ENCODE measurements at places on chromosomes 7 and 10. TPM values are rescaled to one million over a fixed set of nuclear protein-coding genes. Genes with fewer than 3 reads are reported as not detected.
A peak's percentile ranks its signal among the peaks of the same experiment; 100 is the strongest.

GRCh38 chr10:49488056-49488717 is 50.7 kb downstream of the ERCC6 start:
- DNase-seq, result no peak

DNA sequence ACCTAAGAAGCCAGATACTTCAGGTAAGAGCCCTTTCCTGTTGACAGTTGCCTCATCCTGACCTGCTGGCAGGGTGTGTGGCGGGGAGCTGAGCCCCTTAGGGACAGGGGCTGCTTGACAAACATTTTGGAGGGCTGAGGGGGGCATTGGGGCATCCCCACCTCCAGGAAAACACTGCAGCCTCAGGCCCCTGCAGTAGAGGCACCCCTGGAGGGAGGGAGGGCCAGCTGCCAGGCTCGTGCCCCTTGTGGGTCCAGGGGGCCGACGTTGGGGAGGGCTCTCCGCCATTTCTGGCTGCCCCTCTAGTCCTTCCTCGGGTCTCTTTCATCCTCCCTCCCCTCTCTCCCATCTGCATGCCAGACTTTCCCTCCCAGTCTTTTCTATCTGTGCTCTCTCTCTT is 177.3 kb downstream of the RPS24 start:
- no peak for DNase-seq

GRCh38 chr7:105748701-105749100 is 127.7 kb downstream of the ATXN7L1 start:
- no peak for DNase-seq

DNA sequence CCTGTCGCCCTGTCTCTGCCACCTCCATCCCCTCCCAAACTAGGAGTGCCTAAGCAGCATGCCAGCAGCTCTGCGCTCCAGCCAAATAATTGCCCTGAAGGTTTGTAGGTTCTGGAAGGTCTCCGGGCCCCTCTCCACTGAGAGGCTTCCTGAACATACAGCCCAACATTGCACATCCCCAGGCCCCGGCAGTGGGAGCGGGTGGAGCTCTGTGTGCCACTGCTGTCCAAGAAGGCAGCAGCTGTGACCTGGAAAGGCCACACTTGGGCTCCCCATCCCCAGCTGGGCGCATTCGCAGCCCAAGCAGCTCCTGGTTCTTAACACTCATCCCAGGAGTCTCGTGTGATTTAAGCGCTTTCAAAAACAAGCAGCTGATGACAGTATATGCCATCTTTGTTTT is 95.7 kb downstream of the COL13A1 start:
- DNase-seq, result no peak

- DNase-seq, result no peak
Observed at GRCh38 chr10:28997734-28998133, 291.1 kb upstream of the LYZL1 start.

GRCh38 chr7:101426303-101427011 is 63.8 kb downstream of the COL26A1 start:
- no peak for DNase-seq

- no peak for DNase-seq
Observed at GRCh38 chr10:50396491-50397311, 145.4 kb upstream of the ASAH2 start.

The PNLIPRP3 gene
- not detected for total RNA-seq

DNA sequence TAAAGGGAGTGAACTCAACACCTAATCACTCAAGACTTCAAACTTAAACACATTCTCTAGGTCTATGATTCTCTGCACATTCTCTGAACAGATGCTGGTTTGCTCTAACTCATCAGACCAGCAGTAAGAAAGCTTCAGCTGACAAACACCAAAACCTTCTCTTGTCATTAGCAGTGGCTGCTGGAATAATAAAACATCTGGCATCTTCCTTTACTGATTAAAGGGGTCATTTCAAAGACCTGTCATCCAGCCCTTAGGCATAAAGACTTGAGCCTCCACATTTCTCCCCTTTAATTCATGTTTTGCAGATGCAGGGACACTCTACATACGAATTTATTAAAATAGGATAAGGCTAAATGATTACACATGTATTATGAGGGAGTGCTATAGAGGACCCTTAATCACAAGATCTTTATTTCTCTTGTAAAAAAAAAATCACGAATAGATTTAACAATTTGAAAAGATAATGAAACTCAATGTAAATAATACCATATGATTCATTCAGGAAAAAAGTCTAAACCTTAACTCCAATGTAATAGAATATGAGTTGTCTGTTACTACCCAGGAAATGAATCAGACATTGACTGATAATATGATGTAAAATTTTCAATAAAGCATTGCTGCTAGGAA is 152.4 kb upstream of the GNAI1 start:
- no peak for DNase-seq

- DNase-seq, result peak; percentile 96
Observed at GRCh38 chr10:44801383-44802327, 109.5 kb upstream of the TMEM72 start.

The IKZF1 gene
- total RNA-seq, result 0.28 TPM

DNA sequence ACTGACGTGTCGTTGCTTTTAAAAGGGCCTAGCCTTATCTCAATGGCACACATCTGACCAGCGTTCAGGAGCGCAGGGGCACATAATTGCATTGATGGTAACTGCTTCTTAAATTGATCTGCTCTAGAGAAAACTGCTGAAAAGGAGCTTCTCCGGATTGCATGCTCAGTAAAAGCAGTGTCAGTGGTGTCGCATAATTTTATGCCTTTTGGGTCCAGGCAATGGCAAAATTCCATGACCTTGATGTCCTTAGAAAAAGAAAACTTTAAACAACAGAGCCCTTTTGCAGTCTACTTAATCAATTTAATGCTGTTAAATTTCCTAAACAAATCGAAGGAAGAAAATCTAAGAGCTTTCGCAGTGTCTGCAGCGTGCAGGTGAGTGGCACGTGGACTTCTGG is 75.7 kb downstream of the PTPRE start:
- DNase-seq, result no peak

The TRIM56 gene
- 62.6 TPM for total RNA-seq

DNA sequence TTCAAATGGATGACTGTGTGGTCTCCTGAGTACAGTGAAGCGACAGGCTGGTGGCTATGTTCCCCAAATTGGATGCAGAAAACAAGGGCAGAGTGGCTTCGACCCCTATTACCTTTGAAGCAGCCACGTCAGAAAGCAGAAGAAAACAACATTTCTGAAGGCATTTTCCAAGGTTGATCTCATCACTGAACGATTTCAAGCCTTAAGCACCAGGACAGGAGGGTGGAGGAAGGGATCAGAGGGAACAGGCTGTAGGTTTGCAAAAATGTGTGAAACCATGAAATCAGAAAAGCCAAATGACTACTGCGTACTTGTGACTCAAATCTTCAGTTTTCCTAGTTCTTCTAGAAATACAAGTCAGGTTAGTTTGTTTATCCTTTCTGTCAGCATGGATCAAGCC is 181.0 kb upstream of the TMEM106B start:
- DNase-seq, result no peak

Data from Calu3 (cell line).